ENCODE measurements at places on chromosomes 6 and 20.

DNA sequence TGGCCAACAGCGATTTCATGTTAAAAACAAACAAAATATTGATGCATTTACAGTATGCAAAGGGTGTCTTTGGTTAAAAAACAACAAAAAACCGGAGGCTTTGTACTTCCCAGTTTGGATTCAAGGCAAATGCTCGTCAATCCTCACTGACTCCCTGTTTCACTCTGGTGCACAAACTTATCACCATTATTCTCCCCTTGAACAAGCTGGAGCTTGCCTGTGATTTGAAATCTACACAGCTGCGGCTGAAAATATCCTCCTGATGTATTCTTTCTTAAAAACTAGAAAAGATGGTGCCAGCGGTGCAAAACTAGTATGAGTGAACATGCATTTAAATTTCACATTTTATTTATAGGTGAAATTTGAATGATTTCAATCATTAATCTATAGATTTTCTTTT is 3.3 kb downstream of the PERP start:
- DNase-seq, result no peak

DNA sequence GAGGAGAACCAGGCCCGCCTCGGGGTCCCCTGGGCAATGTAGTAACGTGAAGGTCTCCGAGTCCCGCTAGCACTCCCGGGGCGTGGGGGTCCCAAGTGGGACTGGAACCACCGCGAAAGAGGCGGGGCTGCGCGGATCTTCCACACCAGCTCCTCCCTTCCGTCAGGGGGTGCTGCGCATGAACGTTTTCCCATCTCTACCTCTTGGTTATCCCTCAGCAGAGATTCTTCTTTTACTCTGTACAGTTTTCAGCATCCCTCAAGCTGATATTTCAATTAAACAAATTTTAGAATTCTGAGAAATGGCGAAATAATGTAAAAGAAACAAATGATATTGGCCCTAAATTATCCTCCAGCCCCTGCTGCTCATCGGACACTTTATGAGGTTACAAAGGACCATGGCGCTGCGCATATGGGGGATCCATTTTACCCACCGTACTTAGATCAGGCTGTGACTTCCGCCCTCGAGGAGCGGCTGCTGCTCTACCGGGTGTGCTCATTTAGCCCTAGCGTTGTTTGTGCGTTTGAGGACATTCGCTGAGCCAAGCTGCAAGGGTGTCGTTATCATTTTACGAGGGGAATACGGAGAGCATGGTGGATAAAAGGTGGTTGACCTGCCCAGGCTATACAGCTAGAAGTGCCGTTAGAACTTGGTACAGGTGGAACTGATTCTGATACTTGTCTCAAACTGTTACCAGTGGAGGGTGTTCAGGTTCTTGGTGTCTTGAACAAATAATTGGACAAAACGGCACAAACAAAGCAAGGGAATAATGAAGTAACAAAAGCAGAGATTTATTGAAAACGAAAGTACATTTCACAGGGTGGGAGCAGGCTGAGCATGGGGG is 75.2 kb upstream of the CHD6 start:
- peak; percentile 78 for DNase-seq

DNA sequence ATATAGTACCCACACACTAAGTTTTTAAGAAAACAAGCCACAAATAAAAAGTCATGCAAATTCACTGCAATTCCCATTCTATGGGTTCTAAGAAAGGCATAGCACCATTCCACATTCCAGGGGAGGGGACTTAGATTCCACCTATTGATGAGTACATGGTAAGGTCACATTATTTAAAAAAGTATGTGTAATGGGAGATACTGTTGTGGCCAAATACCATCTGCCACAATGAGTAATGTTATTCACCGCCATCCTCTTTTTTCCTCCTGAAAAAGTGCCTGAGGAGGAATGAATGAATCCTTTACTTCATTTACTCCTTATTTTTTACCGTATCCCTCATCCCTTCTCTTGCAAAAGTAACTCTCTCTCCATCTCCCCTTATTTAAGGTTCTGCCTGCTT is 27.0 kb upstream of the ADGRF1 start:
- DNase-seq, result no peak

DNA sequence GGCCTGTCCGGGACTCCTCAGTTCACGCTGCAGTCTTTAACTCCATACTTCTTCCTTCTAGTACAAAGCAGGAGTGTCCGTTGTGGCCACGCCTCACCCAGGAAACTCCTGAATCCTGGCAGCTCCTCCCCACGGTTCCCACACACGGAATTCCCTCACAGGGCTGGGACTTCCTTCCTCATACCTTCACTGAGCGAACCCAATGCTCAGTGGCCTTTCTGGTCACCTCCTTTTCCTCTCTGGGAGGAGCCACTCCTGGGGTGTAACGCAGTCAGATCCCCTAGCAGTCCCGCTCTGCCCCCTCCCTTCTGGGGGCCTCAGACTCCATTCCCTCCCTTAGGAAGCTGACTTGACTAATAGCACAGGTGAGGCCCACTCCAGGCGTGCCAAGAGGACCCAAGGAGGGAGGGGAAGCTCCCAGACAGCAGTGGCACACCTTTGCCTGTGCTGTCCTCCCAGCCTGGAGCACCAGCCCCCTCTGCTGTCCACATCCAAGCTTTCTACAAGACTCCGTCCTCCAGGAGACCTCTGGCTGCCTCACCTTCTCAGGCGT is at the start of gene SLC52A3:
Gene SLC52A3, minus strand, starts transcription at position 75 of the 553 bp plus-strand sequence. CDS start 2,726 bp downstream, outside the sequence.
- peak; percentile 85 for DNase-seq

- DNase-seq, result no peak
These were observed 79.4 kb upstream of the SCAF8 start for GRCh38 chr6:154653853-154654252.

- no peak for DNase-seq
These were observed 111.7 kb downstream of the PREX1 start for GRCh38 chr20:48716086-48716485.

DNA sequence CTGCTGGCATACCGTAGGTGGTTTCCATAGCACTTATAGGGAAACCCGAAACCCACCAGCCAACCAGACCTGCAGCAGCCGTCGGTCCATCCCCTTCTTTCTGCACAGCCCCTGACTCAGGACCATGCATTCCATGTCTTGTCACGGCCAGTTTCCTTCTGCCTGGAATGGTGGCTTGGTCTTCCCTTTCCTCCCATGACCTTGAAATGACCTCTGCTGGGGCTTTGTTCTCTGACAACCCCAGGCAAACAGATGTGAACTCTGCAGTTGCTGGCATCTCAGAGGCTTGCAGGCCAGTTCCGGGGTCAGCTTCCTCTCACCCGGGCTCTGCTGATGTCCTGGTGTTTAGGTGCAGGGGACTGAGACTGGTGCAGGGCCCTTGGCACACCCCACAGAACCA is 250.8 kb downstream of the SMOC2 start:
- DNase-seq, result no peak

DNA sequence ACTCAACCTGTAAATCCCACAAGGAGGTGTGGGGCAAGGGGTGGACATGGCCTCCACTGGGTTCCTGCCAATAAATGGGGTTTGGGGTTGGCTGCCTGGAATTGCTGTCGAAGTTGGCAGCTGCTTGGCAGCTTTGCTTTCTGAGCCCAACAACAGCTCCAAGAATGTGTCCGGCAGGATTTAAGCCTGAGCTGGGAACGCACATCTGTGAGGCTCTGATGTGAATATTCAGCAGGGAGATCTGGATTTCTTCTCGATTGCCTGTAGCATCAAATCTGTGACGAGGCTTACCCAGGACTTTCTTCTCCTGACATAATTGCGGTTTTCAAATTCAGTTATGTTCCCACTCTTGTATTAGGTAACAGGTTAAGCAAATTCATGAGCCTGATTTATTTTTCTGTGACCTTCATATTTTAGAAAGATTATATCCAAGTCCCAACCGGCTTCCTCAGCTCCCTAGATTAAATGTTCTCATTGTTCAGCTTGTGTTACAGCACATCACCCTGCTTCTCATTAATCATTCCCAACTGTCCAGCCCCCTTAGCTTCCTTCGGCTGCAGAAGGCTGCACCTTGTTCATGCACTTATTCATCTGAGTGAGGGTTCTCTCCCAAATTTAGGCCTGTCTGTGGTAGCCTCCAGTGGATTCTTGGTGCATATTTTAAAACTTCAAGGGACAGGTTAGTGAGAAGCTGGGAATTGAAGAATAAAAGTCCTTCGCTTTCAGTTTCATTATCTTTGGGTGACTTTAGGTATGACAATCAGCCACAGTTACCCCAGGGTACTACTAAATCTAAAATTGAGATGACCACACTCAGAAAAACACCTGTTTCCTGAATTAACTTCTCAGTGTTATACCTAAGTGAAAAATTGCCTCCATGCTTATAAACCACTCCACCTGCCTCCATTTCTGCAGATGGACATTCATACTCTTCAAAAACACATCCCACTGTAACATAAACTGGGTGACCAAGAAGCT is 310.0 kb downstream of the ESR1 start:
- DNase-seq, result no peak

- DNase-seq, result no peak
These were observed 34.5 kb downstream of the PLCG1 start for GRCh38 chr20:41171736-41172295.

DNA sequence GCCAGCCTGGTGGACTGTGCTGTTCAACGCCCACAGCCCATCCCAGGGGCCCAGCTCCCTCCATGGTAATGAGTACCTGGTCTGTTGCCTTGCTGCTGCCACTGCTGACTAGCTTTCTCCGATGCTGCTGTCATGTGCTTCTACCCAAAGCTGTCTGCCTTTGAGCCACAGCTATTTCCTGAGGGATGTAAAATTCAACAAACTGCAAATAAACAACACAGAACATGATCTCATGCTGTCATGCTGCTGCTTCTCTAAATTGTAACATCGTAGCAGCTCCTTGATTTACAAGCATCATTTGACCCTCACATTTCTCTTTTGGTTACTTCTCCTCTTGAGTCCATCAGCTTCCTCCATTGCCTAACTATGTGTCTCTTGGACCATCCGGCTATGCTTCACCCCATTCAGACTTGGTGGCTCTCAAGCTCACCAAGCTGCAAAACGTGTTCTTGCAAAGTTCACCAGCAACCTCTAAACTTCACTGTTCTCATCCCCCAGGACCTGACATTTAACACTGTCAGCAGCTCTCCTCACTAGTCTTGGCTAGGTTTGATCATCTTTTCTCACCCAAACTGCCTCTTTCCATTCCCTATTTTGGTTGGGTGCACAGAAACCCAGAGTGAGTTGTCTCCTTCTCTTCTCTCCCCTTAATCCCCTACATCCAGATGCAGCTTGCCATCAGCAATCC is 54.6 kb downstream of the FYN start:
- DNase-seq, result no peak

Measured in prostate gland (tissue), 2 donors.